ENCODE measurements at places on chromosomes 12 and 14.

- peak; percentile 69 for DNase-seq
Measured at GRCh38 chr14:49405291-49405690, 180.9 kb downstream of the RPS29 start.

- peak; percentile 85 for DNase-seq
Measured at GRCh38 chr14:66495218-66496098, 9.3 kb downstream of the CCDC196 start.

DNA sequence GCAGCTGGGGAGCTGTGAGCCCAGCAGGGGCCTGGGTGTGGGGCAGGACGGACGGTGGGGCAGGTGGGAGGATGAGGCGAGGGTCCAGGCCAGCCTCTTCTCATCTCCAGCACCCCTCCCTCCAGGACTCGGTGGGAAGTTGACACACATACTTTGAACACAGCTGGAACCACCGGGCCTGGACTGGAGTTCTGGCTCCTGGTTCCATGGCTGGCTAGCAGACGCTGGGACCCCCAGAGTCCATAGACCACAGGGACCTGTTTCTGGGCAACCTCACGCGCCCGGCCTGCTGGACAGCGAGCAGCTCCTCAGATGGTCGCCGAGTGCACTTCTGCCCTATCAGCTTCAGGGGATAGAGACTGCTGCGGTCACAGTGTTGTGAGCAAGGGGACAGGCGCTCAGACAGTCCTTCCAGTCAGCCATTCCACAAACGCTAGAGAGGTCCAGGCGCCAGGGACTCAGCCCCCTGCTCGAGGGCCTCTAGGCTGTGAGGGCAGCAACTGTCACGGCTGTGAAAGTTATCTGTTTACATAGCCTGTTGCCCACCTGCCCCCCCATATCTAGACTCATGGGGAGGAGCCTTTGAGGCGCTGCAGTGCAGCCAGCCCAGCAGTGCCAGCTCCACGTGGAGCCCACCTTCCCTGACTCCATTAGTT lies 25.2 kb downstream of the TCHP start:
- no peak for DNase-seq

- peak; percentile 50 for DNase-seq
Measured at GRCh38 chr14:80356413-80356812, 145.1 kb upstream of the DIO2 start.

- peak; percentile 6 for DNase-seq
Measured at GRCh38 chr14:36301159-36301558, 19.3 kb downstream of the MBIP start.
